ENCODE measurements at places on chromosomes 7 and 10.

GRCh38 chr10:79207096-79207357 lies 138.3 kb downstream of the ZMIZ1 start:
- no peak for DNase-seq

- no peak for DNase-seq
Measured at GRCh38 chr7:24778543-24779282, 21.4 kb upstream of the GSDME start.

GRCh38 chr10:5497948-5498730 lies 1.2 kb downstream of the CALML5 start:
- no peak for DNase-seq

DNA sequence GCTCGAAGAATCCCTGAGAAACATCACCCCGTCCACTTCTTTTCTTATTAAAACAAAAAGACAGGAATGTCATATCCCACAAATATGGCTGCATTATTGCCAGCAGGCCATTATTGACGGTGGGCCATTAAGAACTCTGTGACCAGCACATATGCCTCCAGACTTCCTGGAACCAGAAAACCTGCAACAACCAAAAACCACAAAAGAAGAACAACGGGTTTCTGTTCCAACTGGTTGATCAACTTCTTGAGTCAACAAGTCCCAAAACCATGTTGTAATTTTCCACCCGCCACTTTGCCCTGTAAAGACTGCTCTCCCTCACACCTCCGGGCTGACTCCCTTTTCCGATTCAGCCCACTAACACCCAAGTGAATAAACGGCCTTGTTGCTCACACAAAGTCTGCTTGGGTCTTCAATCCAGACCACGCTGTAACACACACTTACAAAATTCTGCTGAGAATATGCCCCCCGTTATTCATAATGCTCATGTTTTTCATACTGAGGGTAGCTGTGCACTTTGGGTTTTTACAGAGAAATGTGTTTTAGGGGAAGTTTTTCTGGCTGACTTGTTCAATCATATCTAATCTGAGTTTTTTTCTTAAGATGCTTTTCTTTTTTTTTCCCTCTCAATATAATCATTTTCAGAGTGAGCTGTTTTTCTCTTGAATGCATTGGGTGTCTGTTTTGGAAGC lies 20.7 kb downstream of the ZNF107 start:
- DNase-seq, result no peak

GRCh38 chr7:51680594-51681399 lies 364.2 kb upstream of the COBL start:
- no peak for DNase-seq

DNA sequence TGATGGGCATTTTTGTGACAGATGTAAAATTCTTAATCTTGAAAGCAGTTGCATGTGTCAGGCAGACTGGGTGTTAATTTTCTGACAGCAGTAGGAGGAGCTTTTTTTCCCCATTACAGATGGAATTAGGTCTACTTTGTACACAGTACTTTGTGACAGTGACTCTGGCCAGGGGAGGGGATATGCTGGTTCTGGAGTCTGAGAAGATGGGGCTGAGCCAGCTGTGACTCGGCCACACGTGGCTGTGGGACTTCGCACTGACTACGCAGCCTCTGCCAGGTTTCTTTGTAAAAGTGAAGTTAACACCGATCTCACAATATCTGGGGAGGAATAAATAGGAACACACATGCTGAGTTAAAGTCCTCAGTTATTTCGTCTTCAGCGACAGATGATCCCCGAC lies 95.4 kb downstream of the MGMT start:
- DNase-seq, result no peak

- no peak for DNase-seq
Measured at GRCh38 chr10:80356989-80357850, 639 bp downstream of the DYDC2 start.

DNA sequence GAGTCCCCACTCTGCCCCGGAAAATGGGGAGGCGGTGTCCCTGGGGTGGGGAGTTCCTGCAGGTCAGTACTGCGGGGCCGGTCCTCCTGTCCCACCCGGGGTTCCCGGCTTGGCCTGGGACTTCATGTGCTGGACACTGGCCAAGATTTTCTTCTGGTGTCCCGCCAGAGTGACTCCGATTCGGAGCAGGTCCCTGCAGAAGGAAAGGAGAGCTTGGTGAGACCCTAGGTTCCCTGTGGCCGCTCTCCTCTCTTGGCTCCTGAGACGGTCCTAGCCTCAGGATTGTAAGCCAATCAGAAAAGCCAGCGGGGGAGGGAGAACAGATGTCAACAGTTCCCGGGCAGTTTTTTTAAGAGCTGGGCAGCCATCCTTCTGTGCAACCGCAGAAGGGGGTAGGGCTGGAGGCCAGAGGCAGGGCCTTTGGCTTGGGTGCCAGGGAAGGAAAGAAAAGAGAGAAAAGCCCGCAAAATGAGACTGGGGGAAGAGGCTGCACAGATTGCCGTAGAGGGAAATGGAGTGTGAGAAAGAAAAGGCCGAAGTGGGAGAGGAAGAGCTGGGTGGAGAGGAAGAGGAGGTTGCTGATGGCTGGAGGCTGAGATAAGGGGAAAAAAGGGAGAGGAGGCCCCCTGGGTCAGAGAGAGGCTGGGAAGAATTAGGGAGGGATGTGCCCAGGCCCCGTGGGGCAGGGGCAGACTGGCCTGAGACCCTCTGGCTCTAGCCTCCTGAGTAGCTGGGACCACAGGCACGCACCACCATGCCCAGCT lies 23.7 kb downstream of the EPHB4 start:
- no peak for DNase-seq

DNA sequence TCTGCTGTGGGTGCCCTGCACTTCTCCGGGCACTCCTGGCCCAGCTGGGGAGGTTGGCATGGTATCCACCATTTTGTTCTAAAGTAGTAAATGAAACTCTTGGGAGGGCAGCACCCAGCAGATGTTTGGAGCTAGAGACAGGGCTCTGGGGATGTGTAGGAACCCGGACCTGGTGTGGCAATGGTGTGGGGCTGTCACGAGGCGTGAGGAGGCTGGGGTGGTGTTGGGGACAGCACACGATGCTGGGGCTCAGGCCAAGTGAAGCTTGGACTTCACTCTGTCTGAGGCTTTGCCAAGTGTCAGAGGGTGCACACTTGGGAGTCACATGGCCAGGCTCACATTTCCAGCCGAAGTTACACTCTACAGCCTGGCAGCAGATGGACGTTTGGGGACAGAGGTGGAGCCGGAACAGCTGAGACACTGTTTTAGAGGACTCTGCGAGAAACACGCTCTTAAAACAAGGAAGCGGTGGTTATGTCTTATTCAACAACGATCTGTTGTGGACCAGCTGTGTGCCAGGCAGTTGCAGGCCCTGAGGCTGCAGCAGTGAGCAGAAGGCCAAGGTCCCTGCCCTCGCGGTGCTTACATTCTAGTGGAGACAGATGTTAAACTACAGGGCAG lies 118.2 kb downstream of the CUX1 start:
- DNase-seq, result no peak

DNA sequence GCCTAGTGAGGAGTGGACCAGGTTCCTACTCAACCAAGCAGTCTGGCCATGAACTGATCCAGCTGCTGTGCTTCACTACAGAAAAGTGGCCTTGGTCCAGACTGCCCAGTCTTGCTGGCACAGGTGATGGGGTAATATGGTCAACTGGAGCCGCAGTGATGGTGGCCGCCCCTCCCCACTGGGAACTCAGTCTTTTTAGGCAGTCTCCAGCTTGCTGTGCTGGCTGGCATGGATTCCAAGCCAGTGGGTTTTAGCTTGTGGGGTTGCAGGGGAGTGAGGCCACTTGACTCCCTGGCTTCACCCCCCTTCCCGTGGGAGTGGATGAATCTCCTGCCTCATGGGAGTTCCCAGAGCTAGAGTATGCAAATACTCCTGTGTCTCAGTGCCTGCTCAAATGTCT lies 52.7 kb upstream of the CDK6 start:
- DNase-seq, result no peak

- no peak for DNase-seq
Measured at GRCh38 chr10:60388709-60389301, 870 bp downstream of the ANK3 start.

DNA sequence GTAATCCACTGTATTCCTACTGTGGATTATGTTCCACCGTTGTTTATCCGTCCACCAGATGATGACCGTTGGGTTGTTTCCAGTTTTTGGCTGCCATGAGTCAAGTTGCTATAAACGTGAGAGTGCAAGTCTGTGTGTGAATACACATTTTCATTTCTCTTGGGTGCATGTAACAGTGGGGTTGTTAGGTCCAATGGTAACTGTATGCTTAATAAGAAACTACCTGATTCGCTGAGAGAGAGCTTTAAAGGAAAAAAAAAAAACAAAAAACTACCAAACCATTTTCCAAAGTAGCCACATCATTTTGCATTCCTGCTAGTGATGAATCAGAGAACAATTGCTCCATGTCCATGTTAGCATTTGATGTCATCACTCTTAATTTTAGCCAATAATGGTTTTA lies 15.9 kb downstream of the UBN2 start:
- DNase-seq, result no peak

GRCh38 chr7:44224974-44225565 lies 24.3 kb downstream of the YKT6 start:
- DNase-seq, result no peak

DNA sequence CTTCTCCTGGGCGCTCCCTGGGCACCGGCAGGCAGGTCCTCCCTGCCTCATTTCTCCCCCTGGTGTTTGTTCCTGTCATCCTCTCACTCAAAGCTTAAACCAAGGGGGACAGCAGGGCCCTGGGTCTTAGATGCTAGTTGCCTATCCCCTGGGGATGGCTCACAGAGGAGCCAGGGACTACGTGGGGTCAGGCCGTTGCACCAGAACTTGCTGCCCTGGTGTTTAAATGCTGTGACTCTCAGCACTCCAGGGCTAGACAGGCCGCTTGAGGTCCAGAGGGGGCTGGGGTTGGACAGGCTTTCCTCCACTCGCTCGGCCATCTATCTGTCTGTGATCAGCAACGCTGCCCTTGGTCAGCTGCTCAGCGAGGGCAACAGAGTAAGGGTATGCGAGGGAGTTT lies 340.3 kb downstream of the CXCL12 start:
- DNase-seq, result no peak

DNA sequence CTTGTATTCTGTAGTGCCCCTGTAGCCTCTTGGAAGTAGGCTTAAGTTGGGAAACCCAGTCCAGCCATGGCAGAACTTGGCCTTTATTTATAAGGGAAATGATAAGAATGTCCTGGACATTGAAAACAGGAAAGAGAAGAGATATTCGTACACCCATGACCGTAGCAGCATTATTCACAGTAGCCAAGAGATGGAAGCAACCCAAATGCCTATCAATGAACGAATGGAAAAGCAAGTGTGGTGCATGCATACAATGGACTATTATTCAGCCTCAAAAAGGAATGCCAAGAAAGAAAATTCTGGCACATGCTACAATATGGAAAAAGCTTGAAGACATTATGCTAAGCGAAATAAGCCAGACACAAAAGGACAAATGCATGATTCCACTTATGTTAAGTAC lies 315.3 kb downstream of the CXCL12 start:
- no peak for DNase-seq

DNA sequence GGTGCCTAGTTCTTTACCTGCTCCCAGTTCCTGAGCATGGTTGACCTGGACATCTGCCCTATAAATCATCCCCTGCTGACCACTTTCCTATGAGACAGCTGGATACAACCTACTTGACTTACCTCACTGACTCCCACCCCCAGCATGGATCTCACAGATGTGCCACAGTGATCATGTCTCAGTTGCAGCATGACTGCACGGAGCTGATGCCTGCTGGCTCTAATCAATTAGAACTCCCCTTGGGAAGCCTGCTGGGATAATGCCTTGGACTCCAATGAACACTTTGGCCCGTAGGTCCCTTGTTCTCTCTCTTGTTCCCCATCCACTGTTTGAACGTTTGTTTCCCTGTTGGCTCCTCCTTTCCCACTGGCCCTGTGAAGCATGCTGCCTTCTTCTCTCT lies 271.2 kb upstream of the IGFBP3 start:
- no peak for DNase-seq

DNA sequence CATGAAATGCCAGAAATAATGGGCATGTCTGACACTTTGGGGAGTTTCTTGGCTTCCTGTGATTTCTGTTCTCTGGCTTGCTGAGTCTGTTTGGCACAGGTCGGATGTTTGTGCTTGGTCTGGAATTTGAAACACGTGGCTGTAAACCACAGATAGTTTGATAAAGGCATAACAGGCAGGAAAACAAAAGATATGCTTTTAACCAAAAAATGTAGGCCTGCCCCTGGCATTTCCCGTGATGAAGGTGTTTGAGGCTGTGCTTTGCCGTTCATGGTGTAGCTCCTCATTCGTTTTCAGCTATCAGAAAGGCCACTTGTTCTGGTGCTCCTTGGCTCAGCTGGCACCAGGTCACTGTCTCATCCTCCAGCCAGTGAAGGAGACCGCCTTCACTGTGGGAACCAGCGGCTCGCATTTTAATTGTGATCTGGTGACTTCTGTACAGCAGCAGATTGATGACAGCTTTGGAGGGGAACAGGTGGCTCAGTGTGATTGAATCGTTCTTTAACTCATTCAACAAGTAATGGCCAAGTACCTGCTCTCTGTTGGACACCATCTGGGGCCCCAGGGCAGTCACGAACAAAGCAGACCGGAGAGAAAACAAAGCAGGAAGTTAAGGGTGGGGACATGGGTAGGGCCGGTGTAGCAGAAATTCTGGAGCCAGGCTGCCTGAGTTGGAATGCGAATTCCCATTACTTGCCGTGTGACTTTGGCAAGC lies 111.5 kb downstream of the CCNY start:
- DNase-seq, result no peak

- no peak for DNase-seq
Measured at GRCh38 chr7:130943336-130943901, 209.4 kb upstream of the KLF14 start.

DNA sequence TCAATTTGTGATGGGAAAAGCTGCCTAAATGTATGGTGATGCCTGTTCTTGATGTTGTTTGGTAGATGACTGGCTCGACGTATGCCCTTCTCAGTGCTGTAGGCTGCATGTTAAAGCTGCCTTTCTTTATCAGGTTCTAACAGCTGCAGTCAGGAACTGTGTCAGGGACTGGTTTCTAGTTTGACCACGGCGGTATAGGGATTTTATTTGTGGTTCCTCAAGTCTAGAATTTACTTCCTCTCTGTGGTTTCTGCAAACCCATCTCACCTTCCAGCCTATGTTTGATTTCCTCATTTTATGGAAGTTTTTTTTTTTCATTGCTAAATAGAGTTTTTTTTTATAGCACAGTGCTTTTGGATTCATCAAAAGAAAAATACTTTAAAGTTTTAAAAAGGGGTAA lies 26.5 kb downstream of the LMTK2 start:
- no peak for DNase-seq

GRCh38 chr7:154532771-154533170 lies 470.2 kb downstream of the PAXIP1 start:
- DNase-seq, result no peak

GRCh38 chr7:117572856-117573620 lies 93.2 kb downstream of the CFTR start:
- DNase-seq, result no peak

DNA sequence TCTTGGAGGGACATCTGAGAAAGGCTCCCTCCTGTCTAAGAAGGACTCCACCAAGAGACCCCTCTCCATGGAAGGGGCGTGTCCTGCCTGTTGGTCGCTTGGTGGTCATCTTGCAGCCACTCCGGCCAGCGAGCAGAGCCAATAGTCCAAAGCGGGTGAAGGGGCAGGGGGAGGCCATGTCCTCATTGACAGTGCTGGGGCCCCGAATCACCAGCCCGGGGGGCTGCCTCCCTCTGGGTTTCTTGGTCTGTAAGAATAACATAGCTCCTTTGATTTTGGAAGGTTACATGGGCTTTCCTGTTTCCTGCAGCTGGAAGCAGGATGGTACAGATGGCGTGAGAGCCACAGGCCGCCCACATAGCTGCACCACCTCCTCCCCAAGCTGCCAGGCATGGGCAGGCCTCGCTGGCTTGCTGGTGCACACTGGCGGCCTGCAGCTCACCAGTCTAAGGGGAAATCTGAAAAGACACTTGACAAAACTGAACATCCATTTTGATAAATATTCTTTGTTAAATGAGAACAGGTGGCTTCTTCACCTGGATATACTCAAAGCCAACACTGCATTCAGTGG lies 105.8 kb downstream of the ARHGAP22 start:
- DNase-seq, result no peak

All from stimulated activated CD4-positive, alpha-beta T cell treated with anti-CD3 and anti-CD28 coated beads, Interleukin-1b, Interleukin-23, amount 100 ng/mL, for 1 hour (primary cell).